Stimulated activated CD4-positive, alpha-beta T cell treated with anti-CD3 and anti-CD28 coated beads, Interleukin-1b, Interleukin-23, amount 100 ng/mL, for 48 hours (primary cell): ENCODE measurements at places on chromosomes 3 and 15.

GRCh38 chr3:144763878-144764454, 792.3 kb downstream of the DIPK2A start:
- DNase-seq = no peak

DNA sequence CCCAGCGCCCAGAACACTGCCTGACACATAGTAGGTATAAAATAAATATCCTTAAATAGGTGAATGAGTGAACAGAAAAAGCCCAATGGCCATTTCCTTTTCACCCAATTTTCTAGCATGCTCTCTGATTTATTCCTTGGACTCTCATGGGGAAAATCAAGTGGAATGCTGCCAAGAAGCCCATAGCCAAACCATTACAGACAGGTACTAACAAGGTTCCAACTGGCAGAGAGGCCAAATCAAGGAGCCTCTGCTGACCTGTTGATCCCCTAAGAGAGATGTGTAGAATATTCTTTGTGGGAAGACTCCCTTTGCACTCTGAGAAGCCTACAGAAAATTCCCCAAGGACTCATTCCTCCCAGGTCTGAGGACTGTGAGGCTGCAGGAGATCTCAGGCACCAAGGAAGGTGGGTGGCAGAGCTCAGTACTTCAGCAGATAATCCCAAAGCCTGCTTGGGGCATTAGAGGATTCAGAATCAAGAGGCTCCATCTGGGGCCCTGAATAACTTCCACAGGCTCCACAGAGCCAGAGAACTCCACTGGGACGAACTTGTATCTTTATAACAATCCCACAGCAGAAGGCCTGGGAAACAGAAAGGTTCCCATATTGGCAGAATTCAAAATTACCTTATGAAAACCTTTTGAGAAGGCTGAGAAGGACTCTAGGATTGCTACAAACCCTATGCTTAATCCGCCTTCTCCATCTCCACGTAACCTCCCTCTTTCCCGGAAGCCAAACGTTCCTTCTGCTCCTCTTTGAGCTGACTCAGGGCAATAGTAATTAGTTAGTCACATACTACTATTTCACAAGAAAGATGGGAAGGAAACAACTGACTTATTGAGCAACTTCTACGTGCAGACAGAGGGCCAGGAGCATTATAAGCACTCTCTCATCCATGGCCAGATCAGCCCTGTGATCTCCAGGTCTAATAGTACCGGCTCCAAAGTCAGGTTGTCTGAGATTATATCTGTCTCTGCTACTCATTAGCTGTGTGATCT, 34.5 kb downstream of the PRICKLE2 start:
- no peak for DNase-seq

GRCh38 chr15:44788748-44789147, 52.4 kb downstream of the TRIM69 start:
- DNase-seq = peak; percentile 63

GRCh38 chr15:70060214-70060992, 37.3 kb downstream of the TLE3 start:
- no peak for DNase-seq

GRCh38 chr3:107772016-107772415, 249.3 kb downstream of the BBX start:
- no peak for DNase-seq

DNA sequence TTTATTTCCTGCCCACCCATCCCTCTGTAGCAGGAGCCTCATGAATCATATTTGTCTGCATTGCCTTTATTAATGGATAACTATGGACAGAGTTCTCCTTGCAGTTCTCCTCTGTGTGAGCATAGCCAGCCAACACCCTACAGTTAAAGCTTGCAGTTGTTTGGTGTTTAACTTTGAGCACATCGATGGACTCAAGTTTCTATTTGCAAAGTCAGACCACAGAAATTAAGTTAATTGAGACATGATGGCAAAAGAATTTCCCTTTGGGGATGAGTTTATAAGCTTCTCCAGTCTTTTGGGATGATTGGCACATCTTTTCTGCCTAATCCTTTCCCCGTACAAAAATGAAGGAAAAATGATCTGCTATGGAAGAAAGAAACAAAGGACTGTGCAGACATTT, 398.9 kb upstream of the THBS1 start:
- DNase-seq = no peak

GRCh38 chr3:1787094-1787493, 311.6 kb upstream of the CNTN4 start:
- no peak for DNase-seq

- DNase-seq = no peak
Measured at GRCh38 chr3:94172695-94173310, 109.9 kb downstream of the NSUN3 start.

DNA sequence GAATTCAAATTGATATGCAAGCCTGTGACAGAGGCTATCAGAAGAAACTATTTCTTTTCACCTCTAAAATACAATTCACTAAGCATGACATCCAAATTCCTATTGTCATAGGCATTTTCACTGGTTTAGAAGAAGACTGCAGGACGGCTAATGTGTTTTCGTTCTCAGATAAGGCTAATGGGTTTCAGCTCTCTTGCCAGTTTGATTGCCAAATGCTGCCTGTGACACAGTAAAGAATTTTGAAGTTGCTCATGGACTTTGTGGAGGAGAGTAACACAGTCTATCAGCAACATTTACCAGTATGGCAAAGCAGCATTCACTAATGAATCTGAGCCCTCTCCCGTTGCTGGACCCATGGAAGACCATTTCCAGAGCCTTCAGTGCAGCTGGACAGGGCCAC, 948.1 kb downstream of the FHIT start:
- DNase-seq = no peak

- no peak for DNase-seq
Measured at GRCh38 chr3:191912616-191913204, 451.7 kb downstream of the PYDC2 start.

DNA sequence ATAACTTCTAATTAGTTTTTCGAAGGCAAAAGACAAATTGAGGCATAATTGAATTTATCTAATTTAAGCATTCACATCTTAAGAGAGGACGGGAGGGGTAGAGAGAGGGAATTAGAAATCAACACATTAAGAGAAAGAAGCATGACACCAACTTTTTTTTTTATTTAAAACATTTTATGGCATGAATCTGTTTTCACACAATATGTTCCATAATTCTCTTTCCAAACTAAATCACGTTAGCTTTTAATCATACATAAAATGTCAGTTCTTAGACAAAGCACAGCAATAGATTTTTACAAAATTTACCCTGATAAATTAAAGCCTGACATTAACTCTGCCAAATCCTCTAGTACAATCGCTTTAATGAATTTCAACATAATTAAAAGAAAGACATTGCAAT, 600.8 kb upstream of the ROBO1 start:
- no peak for DNase-seq

DNA sequence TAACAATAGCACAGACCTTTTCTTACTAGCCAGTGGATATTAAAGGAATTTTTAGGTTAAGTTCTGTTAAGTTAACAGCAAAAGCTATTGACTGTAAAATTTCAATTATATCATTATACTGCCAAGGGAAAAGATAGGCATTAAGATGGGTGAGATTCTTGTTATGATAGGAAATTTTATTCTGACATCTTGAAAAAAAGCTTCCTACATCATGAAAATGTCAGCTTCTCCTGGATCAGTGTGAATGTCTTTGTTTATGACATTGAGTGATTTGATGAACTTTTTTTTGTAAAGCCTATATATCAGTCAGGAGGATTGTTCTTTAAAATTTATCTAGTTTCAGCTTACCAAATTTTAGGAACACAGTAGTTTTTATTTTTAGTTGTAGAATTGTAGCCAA, 47.4 kb upstream of the SLITRK3 start:
- DNase-seq = no peak

DNA sequence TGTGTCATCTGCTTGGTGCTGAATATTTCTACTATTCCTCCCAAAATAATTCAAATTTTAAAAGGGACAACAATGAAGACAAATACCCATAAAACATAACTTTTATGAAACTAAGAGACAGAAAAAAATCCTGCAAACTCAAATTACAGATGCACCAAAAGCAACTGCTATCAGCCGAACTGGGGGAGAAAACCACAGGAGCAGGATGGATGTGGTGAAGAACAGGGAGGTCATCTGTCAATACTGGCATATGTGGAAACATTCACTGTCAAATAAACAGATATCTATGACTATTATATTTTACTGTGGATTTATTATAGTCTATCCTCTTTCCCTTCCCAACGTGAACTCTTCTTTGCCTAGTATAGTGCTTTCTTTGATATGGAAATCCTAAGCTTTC, 53.3 kb upstream of the CPOX start:
- no peak for DNase-seq

- DNase-seq = no peak
Measured at GRCh38 chr3:41060106-41060505, 139.2 kb upstream of the CTNNB1 start.

- DNase-seq = no peak
Measured at GRCh38 chr15:32119286-32119685, 89.0 kb downstream of the CHRNA7 start.

GRCh38 chr3:64078966-64079365, 55.7 kb upstream of the PSMD6 start:
- no peak for DNase-seq

GRCh38 chr3:25775936-25776335, 7.3 kb downstream of the NGLY1 start:
- DNase-seq = no peak

DNA sequence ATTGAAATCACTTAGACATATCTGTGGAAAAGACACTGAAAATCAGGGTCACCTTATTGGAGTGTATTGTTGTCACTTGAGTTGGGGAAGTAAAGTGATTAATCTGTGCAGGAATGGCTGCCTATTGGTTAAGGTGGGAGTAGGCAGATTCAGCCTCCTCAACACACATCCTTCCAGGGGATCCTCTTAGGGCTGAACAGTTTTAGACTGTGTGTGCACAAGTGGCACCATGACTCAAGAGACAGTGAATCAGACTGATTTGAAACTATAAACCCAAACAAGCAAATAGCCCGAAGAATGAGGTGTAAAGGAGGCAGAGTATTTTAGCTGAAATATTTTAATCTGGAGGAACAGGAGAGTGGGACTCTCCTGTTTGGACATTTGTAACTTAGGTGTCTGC, 4.9 kb downstream of the ABHD17C start:
- DNase-seq = no peak

DNA sequence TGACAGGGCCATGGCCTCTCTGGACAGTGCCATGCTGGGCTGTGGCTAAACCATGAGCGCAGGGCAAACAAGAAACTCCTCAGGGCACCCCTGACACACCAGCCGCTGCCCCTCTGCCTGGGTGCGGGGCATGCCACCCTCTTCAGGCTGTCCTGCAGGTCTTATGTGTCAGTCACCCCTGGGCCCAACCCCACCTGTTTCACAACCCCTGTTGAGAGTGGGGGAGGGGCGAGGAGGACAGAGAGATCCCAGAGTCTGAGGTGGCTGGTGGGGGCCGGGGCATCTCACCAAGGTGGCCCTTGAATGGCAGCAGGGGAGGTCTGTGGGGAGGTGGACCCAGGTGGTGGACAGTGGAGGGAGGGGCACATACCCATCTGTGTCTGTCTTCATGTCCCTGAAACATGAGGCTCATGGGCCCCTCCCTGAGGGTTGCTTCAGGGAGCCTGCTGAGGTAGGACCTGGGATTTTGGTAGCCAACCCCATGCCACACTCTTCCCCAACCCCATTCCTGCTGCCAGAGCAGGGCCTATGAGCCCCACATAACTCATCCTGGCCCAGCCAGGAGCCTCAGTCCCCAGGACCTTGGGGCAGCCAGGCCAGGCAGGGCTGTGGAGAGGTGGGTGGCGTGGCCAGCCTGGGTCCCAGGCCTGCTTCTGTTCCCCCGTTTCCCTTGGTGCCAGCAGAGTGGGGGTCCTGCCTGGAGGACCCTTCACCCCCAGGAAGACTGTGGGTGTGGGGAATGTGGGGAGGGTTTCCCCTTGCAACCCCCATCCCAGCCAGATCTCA, 1.7 kb upstream of the STAB1 start:
- DNase-seq = no peak

DNA sequence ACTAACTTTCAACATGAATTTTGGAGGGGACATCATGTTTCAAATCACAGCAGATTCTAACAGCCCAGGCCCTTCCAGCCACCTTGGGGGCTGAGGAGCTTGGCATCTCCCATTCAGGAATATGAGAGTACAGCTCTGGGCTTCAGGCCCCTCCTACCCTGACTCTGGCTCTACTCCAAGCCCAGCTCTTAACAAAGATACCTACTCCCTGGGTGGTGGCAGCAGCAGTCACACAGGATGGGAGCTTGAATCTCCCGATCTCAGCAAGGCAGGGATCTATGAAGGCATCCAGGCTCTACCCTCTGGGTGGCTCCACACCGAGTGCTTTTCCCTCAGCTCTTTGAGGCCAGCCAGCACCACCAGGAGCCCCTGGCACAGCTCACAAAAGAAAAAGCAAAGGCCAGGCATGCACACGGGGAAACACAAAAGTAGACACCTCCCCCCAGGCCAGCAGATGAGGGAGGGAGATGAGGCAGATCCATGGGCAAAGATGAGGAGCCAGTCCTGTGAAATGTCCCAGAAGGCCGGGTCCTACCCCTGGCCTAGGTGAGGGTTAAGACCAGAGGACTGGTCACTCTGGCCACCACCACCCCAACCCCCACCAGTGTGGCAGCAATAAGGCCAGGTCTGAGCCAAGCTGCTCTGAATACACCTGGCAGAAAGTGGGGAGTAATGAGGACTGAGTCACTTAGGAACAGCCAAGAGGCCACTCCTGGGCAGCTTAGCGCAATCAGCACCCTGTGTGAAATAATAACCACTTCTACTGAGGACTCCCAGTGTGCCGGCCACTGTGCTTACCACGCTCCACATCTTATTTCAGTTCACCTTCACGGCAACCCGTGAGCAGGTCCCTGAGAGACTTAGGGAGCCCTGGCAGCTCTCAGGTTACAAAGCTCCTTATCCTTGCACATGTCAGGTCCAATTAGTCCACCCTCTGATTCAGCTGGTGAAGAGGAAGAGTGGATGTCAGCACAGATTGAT, 24.3 kb downstream of the PLA2G4F start:
- no peak for DNase-seq

GRCh38 chr3:116569611-116570010, 124.3 kb upstream of the LSAMP start:
- DNase-seq = no peak

DNA sequence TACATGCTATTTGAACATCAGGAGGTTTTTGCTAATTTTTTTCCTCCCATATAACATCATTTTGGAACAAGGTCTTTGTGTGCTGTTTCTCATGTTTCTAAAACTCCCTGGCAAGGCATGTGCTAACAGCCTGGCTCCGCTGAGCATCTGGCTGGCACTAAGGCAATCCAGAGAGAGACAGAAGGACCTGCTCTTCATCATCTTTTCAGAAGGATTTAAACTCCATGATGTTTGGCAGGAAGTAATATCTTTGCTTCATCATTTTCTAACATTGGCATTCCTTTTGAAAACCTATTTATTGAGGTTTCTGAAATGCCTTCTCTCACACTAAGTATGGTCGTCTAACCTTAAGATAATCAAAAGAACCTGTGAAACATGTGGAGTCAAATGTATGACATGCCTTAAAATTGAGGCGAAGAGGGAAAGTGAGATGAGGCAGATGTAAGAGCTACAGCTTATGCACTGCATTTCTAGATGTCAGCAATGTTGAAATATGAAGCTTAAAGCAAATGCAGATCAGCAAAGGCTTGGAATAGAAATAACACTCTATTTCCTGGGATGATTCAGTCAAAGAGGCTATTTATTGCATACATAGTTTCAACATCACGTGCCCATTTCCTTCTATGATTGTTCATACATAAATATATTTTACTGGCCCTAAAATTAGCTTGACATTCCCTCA, 592.0 kb downstream of the ZNF385D start:
- DNase-seq = no peak
